ENCODE measurements at places on chromosomes 1 and 21.

- DNase-seq = no peak
These were observed 1.8 kb downstream of the CALML6 start for GRCh38 chr1:1916851-1917251.

GRCh38 chr1:94202241-94202640 is 35.1 kb downstream of the ARHGAP29 start:
- DNase-seq = no peak

DNA sequence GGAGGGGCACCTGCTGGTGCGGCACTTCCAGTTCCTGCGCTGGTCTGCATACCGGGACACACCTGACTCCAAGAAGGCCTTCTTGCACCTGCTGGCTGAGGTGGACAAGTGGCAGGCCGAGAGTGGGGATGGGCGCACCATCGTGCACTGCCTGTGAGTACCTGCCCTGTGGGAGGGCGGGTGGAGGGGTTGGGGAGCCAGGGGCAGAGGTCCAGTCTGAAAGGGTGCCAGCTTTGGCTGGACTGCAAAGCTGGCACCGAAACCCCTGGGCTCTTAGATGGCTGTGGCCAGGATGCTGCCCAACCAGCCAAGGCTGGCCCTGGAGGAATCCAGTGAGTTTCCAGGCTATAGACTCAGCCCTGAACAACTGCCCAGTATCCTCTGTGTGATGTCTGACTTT is 87.3 kb downstream of the PTPRU start:
- DNase-seq = no peak

- DNase-seq = peak; percentile 5
These were observed 115.1 kb upstream of the TMEM51 start for GRCh38 chr1:15038232-15039016.

DNA sequence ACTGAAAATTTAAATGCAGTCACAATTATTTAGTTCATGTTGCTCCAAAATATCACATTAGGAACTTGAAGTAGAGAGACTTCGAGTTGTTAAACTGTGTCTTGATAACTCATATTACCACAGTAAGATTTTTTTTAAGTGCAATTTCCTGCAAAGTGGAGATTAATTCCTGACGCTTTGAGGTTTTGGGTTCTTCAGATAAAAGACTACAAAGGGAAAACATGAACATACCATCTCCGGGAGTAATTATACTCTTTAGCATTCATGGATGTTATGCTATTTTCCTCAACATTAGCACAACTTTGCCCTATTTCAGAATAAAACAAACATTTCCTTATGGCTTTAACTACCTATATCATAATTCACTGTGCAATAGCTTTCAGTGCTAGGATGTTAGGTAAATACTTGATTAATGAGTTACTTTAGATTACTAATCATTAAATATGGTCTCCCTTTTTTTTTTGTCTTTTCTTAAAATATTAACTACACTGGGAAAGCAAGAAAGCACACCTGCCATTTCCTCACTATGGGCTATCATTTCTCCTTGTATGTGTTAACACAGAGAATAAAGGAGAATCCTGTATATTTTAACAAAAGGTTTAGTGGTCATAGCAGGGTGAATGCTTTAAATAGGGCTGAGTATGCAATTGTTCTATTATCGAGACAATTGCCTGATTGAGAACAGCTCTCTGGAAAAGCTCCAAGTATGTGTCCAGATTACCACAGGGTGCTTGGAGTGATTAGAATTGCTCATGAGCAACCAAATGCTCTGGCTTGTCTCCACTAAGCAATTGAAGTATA is 252.5 kb upstream of the C1orf105 start:
- DNase-seq = no peak

- no peak for DNase-seq
These were observed 658.9 kb downstream of the NPHP4 start for GRCh38 chr1:5333291-5333690.

DNA sequence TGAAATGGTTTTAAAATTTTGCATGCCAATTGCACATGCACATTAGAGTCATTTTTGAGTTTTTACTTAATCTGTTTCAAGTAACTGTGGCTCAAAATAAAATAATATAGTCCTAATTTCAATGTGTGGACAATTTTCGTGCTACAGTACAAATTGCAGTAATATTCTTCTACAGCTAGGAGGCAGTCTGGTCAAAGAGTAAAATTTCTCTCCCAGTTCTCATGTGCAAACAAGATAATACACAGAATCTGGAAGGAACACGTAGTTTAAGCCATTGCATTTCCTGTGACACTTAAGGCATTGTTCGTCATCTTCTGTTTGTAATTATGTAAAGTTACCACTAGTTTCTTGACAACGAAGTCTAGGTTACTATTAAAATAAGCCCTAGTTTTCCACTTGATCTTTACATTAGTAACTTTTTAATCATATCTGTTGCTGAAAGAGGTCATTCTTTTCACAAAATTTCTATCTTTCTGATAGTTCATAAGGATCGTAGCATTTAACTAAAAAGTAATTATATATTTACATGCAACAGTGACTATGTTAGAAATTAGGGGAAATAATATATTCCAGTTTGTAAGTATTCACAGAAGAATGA is 28.9 kb downstream of the ODR4 start:
- no peak for DNase-seq

DNA sequence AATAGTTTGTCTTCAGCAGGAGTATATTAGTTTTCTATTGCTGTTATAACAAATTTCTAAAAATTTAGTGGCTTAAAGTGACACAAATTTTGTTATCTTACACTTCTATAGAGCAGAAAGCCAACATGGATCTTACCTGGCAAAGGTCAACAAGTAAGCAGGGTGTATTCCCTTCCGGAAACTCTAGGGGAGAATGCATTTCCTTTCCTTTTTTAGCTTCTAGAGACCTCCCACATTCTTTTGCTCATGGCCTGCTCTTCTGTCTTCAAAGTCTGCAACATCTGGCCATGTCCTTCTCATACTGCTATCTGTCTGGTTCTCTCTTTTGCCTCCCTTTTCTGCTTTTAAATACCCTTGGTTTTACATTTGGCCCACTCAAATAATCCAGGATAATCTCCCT is 242.6 kb downstream of the ZNF648 start:
- DNase-seq = no peak

- DNase-seq = no peak
These were observed 19.4 kb upstream of the ACOT11 start for GRCh38 chr1:54528613-54529012.

DNA sequence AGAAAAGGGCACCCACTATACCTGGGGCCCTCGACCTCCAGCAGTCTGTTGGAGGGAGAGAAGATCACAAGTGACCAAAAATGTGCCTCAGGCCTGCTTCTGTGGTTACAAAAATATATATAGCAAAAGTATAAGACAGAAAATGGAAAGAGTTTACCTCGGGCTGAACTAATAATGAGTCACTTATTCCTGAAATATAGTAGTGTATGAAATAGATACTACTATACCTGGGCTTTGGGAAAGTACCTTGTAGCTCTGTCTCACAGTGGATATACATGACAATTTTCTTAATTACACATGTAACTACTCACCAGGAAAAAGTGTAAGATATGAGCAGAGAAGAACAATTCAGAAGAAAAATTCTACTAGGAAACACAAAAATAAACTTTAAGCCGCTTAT is 7.3 kb upstream of the APCS start:
- no peak for DNase-seq

DNA sequence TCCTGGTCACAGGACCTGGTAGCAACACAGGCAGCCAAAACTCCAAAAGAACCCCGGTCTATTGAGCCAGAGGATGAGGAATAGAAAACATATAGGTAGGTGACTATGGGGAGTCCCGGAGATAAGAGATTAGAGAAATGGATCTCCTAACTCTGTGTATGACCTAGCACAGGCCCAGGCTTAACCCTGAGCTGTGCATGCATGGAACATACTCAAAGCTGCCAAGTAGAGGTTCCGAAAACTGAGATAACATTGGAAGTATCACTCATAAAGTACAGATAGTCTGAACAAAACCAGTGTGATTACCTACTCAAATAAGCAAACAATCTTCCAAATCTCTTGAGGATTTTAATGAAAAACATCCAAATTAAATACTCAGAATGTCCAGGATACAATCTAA is 31.5 kb upstream of the PRDX6 start:
- DNase-seq = no peak

DNA sequence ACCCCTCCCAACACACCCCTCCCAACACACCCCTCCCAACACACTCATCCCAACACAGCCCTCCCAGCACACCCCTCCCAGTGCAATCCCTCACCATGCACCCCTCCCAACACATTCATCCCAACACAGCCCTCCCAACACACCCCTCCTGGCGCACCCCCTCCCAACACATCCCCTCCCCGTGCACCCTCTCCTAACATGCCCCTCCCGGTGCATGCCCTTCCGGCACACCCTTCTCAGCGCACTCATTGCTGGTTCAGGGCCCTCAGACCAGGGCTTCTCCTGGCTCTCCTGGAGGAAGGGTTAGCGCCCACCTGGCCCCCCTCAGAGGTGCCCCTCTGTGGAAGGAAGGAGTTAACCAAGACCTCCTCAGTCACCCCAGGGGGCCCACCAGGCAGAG is 74.5 kb upstream of the ARHGEF16 start:
- DNase-seq = no peak

DNA sequence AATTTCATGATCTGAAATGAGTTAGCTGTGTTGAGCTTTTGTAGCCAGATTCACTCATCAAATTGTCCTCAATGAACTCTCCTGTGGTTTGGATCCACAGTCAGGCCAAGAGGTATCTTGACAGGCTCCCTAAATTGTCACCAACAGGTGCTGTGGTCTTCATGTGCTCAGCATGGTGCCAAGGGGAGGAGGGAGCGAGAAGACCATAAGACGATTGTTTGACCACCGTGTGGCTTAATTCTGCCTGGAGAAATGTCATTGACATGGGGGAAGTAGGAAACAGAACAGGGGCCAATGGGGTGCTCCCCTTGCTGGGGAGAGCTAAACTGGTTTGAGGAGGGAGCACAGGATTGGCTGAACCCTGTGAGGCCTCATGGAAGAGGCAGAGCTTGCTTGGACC is 219.3 kb downstream of the KCNJ6 start:
- no peak for DNase-seq

GRCh38 chr1:235865565-235866204 is 1.0 kb downstream of the LYST start:
- no peak for DNase-seq

- no peak for DNase-seq
These were observed 13.1 kb downstream of the S100A16 start for GRCh38 chr1:153599847-153600246.

DNA sequence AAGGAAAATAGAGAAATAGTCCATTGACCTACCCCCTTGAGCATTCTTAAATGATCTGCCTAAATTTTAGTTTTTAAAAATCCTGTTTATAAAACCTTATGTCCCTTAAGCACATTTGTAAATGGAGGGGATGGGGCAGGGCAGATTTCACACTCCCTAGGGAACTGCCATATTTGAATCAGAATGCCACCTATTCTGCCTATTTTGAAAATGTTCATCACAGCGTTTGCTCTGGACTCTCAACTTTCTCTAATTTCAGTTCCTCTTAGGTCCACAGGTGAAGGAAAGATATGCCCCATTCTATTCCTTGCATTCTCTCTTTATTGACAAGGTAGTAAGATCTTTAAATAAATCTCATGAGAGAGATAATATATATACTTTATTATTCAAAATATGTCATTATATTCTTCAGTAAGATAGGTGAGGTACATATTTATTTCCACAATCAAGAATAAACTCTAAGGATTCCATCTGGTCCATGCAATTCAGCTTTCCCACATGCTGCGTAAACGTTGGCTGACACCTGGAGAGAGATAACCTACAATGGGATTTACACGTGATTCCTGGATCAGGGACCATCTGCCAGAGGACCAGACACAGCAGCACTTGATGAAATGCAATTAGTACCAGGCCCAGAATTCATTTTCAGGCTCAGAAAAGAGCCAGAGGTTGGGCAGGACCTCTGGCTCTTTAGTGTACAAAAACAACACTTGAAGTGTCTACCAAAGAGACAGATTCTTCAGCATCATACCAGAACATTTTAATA is 1.2 kb upstream of the LPGAT1 start:
- DNase-seq = no peak

DNA sequence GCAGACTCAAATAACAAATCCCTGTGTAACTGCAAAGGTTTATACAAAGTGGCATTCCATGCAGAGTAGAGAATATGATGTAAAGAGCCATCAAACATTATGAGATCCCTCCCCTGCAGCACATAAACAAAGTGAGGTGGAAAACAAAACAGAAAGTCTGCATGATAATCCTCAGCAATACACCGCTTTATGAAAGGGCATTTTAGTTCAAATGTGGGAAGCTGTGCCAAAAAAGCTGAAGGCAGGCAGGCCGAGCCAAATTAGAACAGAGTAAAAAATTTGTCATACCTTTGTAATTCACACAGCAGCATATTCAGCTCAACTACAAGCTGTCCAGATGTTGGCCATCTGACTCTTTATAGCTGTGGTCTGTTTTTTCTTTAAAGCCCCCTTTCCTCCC is 113.5 kb downstream of the LHX9 start:
- DNase-seq = no peak

DNA sequence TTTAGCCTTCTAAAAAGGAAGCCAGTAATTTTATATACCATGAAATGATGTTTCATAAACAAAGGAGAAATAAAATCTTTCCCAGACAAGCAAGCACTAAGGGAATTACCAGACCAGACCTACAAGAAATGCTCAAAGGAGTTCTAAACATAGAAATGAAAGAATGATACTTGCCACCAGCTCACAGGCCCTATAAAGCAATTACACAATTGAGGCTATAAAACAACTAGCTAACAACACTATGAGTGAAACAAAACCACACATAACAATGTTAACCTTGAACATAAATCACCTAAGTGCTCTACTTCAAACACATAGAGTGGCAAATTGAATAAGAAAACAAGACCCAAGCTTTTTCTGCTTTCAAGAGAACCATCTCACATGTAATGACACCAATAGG is 123.8 kb downstream of the BARHL2 start:
- no peak for DNase-seq

DNA sequence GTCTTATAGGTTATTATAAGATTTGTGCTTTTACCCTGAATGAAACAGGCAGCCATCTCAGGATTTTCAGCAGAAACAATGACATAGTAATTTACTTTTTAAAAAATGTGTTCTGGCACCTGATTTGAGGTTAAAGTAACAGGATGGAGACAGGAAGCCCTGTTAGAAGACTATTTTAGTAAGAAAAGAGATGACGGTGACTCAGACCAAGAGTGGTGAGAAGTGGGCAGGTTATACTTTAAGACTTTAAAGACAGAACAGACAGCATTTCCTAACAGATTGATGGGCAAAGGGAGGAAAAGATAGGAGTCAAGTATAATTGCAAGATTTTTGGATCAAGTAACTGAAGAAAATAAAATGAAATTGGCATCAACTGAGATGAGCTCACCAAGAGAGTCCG is 436.8 kb upstream of the NR5A2 start:
- no peak for DNase-seq

- no peak for DNase-seq
These were observed 3.3 kb downstream of the TMEM51 start for GRCh38 chr1:15156807-15157380.

GRCh38 chr1:224059897-224060427 is 53.9 kb upstream of the FBXO28 start:
- no peak for DNase-seq

DNA sequence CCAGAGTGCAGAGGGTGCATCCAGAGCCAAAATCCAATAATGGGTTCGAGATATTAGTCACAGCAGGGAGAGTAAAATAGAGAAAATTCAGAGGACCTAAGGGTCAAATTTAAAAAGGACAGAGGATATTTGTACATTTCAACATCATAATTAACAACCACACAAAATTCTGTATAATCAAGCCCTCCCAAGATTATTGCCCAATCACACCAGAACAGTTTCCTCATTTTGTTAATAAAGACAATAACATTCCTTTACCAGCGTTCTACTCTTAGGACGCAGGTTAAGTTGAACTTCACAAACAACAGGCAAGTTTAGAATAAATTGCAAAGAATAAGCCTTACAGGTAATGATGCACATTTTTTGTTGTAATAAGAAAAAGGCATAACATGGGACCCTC is 462.8 kb downstream of the PTPRC start:
- DNase-seq = no peak

All from activated CD4-positive, alpha-beta T cell treated with anti-CD3 and anti-CD28 coated beads, Interleukin-2, amount 50 U/mL, for 48 hours (primary cell).